ENCODE measurements at places on chromosomes 1 and 21.

DNA sequence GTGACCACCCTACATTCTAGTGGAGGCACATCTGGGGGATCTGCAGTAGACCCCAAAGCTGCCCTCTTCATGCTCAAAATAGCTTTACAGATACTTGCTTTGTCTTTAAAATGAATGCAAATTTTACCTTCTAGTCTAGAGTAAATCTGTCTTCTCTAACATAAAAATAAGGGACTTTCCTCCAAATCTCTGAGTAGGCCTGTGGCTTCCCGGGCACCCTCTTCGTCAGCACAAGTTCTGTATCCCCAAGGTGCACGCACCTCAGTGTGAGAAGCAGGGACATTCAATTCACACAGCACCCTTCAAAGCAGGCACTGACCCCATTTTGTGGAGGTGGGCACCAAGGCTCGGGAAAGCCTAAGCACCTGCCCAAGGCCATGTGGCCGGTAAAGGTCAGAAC is 19.0 kb downstream of the MEF2D start:
- DNase-seq: no peak

DNA sequence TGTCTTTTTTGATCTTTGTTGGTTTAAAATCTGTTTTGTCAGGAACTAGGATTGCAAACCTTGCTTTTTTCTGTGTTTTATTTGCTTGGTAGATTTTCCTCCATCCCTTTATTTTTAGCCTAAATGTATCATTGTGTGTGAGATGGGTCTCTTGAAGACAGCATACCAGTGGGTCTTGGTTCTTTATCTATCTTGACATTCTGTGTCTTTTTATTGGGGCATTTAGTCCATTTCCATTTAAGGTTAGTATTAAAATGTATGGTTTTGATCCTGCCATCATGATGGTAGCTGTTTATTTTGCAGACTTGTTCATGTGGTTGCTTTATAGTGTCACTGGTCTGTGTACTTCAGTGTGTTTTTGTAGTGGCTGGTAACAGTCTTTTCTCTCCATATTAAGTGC is 14.1 kb downstream of the ZNF678 start:
- no peak for DNase-seq

GRCh38 chr1:223008808-223009207 is 134.2 kb downstream of the TLR5 start:
- DNase-seq: no peak

DNA sequence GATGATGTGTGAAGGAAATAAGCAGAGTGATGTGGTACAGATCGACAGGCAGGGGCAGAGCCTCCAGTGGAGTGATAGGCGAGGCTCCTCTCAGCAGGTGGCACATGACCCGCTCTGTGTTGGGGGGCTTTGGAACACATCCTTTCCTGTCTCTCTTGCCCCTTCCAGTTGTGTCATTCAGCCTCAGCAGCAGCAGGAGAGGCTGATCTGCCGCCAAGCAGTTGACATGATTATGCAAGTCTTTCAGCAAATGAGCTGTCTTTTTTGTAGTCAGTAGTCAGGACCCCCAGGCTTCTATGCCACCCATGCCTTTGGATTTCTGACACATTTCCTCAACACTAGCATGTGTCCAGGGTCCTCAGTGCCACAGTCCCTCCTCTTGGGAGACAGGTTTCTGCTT is 307.1 kb upstream of the C1orf174 start:
- no peak for DNase-seq

DNA sequence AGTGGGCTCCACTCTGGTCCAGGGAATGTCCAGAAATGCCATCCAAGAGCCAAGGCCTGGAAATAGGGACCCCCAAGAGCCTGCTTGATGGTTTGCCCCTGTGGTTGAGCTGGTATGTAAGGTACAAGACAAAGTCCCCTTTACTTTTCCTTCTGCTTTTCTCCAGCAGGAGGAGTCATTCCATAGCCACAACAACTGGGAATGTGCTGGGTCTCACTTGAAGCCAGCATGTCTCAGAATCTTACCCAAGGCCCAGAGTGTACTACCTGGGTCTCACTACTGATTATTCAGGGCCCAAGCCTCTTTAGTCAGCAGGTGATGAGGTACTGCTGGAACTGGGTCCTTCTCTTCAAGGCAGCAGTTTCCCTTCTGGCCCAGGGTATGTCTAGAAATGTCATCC is 62.1 kb upstream of the CD55 start:
- no peak for DNase-seq

DNA sequence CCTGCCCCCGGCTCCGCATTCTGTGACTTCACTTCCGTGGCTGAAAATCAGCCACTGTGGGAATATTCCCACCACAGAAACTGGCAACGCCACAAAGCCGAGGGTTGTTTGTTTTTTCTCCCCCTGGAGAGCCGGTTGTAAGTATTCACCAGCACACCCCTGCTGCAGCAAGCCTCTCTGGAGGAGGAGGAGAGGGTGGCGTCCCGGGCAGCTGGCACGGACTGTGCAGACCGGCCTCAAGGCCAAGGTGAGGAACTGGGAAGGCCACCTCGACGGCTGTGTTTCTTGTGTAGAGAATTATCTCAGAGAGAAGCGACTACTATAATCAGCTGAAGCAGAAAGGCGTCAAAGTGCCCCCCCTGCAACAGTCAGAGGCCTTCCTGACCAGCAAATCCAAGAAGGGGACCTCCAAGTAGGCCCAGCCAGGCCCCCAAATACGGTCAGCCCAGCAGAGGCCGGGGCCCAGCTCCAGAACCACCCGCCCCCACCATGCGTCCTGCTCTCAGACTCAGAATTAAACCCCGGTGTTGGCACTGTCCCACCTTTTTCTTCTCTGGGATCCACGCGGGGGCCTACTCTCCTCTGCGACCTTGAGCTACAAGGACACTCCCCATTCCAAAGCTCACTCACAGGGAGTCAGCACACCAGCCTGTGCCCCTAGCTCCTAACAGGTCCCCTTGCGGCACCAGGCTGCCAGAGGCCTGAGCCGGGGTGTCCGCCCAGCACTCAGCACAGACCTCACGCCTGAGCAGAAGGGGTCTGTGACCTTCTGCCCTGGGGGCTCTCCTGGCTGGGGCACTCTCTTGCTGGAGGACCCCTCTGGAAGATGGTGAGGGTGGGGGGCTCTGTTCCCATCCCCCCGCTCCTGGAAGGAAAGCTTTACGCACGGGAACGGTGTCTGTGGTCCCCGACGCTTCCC is 1.2 kb upstream of the SMIM1 start:
- DNase-seq: no peak

GRCh38 chr1:192729500-192729899 is 79.3 kb upstream of the RGS2 start:
- DNase-seq: no peak

- DNase-seq: no peak
Observed at GRCh38 chr21:31338908-31339368, 5.1 kb downstream of the TIAM1 start.

- no peak for DNase-seq
Observed at GRCh38 chr1:55333461-55333860, 118.3 kb upstream of the USP24 start.

GRCh38 chr1:36269408-36269838 is 36.7 kb upstream of the SH3D21 start:
- DNase-seq: no peak

DNA sequence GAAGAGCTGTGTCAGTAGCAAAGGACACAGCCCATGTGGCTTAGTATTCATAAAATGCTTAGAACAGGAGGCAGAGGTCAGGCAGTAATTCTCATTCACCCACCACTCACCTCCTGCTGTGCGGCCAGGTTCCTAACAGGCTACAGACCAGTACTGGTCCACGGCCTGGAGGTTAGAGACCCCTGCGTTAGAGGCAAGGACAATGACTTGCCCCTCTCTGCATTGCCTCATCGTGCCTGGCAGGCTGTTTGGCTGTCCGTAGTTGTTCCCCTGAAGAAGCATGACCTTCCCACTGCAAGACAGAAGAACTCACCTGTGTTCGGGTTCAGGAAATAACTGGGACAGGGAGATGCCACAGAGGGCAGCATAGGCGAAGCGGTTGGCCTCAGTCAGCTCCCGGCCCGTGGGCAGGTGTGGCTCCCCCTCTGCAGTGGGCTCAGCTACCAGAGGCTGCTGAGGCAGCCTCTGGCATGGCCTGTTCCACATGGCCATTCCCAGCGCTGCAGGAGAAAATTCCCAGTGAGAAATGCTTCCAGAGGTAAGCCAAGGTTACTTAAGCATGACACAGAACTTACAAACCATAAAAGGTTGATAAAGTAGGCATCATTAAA is 19.3 kb downstream of the TMCO4 start:
- no peak for DNase-seq

DNA sequence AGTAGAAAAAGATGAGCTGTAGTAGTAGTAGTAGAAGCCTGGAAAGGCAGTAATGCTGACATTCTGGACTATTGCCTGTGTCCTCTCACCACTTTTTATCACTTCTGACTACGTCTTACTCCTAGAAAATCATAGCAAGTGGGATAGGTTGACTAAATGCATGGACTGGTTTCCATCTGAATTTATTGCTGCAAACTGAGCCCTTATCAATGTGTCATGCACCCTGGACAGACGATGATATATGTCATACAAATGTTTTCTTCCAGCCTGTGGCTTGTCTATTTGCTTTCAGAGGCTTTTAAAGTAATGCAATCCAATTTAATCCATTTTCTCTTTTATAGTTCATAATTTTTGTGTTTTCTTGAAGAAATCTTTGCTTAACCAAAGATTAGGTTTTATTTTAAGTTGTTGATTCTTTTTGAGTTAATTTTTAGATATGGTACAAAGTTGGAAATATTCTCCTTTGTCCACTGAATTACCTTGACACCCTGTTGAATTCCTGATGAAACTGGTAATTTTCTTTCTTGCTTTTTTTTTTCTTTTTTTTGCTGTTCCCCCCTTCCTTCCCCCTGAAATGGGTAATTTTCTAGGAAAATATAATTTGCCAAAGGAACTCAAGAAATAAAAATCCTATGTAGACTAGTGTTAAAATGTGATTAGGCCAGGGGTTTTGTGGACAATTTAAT is 47.1 kb downstream of the PHACTR4 start:
- no peak for DNase-seq

GRCh38 chr1:205210756-205211168 is 740 bp downstream of the DSTYK start:
- no peak for DNase-seq

DNA sequence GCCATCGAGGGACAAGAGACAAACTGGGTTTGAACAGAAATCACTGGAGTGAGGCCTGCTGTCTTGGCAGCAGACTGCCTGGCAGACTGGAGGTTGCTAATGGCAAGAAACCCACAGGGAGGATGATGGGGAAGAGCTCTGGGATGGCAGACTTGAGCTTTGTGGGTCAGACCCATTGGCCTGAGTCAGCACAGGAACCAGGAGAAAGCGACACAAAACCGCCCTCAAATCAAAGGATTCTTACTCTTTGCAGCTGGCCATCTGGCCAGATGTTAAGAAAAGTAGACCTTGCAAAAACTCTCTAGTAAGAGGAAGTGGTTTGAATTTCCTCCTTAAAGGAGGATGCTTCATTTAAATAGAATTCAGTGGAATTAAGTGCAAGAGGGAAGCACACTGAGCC is 195.2 kb upstream of the JUN start:
- DNase-seq: no peak

- peak; percentile 65 for DNase-seq
Observed at GRCh38 chr1:110235834-110236682, 25.9 kb downstream of the KCNC4 start.

DNA sequence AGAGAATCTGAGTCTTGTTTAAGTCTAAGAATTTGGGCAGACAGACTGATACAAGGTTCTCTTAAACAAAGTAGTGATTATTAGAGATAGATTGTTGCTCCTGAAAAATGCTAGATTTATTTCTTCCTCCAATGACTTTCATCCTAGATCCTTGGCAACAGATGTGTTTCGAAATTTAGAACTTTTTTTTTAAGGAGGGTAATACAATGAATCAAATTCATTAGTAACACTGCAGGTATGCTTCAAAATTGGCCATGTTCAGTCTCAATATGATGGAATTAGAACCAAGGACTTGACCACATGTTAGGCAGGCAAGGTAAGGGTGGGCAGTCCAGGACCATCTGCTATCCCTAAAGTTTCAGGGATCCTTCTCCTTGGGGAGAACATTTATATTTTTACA is 4.5 kb upstream of the LCE1F start:
- no peak for DNase-seq

GRCh38 chr1:236175642-236176336 is 33.5 kb downstream of the GPR137B start:
- DNase-seq: no peak

- no peak for DNase-seq
Observed at GRCh38 chr1:2124446-2125198, 70.0 kb downstream of the FAAP20 start.

DNA sequence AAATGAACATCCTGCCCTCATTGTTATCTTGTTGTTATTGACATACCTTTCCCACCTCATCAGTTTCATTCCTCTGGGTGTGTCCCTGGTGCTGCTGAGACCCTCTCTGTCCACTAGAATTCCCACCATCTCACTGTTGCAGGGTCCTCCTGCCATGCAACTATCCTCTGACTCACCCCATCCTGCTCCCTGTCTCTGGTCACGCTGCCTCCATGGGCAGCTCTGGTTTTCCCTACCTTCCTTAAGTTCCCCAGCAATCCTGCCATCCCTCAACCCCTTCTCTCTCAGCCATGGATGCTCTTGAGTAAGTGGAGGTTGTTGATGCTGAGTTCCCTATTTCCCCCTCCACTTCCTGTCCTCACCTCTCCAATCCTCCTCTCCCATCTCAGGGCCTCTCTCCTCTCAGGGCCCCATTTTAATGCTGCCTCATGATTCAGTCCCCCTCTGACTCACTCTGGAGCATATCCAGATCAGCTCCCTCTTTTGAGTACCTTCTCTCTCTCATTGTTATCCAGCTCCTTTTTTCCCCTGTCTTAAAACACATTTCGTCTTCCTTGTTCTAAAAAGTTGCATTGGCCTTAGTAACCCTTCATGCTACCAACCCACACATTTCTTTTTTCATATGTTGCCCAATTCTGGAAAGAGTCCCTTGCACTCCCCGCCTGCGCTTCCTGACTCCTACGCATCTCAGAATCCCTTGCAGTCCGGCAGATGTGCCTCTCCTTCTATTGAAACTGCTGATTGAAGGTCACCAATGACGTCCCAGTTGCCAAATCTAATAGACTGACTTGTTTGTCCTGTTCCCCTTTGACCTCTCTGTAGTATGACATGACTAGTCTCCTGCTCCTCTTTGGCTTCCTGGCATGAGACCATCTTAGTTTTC is 92.0 kb downstream of the CNIH3 start:
- DNase-seq: peak; percentile 51

DNA sequence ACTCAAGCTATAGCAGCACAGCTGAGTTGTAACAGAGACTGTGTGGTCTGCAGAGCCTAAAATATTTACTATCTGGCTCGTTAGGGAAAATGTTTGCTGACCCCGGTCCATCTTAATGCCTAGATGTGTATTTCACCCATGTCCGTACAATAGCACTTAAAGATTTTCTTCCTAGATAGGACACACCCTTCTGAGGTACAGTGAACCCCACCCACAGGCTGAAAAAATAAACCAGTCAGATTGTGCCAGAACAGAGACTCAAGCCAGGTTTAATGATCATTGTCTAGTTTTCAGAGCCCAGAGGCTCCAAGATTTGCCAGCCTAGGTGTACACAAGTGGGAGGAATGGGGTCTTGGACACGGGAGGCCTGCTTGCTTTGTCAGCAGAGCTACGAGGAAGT is 5.6 kb downstream of the AMIGO1 start:
- DNase-seq: no peak

Data from GM04503 (cell line).